ENCODE measurements at places on chromosomes 12 and 14.

- no peak for DNase-seq
These were observed 4.8 kb downstream of the SLC8A3 start for GRCh38 chr14:70183991-70184390.

DNA sequence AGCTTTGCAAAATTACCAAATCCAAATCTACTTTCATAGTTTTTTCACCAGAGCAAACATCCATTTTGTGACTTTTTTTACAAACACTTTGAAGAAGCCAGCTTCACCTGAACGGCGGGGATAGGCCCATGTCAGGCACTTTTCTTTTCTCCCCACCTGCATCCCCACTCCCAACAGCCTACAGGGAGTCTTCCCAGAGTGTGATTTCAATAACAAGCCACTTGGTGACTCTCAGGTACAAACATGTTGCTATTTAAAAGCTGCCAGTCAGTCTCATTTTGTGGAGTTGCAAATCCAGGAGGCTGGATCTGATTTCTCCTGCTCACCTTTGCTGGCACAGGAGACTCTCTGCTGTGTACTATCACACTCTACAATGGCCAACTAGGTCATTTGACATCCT is 285.5 kb downstream of the KCNH5 start:
- no peak for DNase-seq

DNA sequence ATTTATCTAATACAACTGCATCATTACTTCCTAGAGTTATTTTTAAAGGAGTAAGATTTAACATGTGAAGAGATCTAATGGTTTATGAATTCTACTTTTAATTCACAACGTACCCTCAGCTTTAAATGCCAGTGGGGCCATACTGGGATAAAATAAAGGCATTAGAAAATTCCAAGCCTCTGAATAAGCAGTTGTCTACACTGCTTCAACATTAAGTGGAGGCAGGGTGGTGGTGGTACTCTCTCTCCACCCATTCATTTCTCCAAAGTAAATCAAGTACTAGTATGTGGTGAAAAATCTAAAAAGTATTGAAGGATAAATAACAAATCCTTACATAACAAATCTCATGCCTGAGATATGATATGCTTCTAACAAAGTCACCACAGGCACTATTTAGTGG is 52.4 kb downstream of the FERMT2 start:
- no peak for DNase-seq

DNA sequence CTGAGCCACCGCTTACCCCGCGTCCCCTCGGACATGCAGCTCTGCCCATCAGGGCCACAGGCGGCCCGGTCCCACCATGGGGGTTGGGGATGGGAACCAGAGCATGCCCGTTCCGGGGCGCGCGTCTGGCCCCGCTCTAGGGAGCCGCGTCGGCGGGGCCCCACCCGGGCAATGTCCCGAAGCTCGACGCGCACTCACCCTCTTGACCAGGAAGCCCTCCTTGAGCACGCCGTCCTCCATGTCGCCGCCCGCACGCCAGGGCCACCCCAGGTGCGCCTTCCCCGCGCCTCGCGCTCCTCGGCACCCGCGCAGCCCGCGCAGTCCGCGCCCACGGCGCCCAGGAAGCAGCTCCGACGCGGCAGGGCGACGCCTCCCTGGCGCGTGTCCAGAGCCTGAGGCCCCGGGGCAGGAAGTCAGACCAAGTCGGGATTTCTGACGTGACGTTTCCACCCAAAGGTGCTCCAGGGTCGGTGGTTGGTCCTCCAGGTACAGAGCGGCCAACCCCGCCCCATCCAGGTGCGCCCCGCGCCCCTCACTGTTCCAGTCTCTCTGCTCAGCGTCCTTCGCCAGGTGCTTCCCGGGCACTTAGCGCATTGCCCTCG is at the start of gene PLEK2:
TSS of gene PLEK2 (minus strand) at position 346 of the 602 bp plus-strand sequence. CDS start at position 240, 106 bp downstream.
- DNase-seq: peak; percentile 33

GRCh38 chr12:6535960-6536847 is 1.9 kb downstream of the GAPDH start:
- DNase-seq: no peak

DNA sequence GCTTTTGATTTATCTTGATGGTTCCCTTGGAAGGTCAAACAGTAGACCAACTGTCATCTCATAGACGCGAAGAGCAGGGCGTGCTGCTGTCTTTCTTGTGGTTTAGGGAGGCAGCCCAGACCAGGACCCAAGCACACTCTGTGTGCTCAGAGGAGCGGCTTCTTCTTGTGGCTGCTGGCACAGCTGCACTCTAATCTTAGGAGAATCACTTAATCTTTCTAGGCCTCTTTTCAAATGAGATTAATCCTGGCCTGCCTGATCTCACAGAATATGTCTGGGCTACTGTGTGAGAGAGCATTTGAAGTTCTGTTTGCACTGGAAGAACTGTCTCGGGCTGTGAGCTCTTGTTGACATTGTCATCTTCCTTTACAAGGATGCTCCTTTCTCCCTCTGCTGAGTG is 60.0 kb upstream of the TRAF3 start:
- no peak for DNase-seq

GRCh38 chr14:90905531-90905930 is 89.3 kb upstream of the TTC7B start:
- no peak for DNase-seq

- DNase-seq: peak; percentile 32
These were observed 55.6 kb downstream of the NIN start for GRCh38 chr14:50775357-50775756.

GRCh38 chr14:64971943-64972791 is at the start of gene RAB15:
Gene RAB15 (minus strand): TSS chr14:64972336. CDS start chr14:64972076, 260 bp downstream.
- DNase-seq: no peak

GRCh38 chr14:76582447-76582846 is 178.8 kb upstream of the VASH1 start:
- DNase-seq: no peak

DNA sequence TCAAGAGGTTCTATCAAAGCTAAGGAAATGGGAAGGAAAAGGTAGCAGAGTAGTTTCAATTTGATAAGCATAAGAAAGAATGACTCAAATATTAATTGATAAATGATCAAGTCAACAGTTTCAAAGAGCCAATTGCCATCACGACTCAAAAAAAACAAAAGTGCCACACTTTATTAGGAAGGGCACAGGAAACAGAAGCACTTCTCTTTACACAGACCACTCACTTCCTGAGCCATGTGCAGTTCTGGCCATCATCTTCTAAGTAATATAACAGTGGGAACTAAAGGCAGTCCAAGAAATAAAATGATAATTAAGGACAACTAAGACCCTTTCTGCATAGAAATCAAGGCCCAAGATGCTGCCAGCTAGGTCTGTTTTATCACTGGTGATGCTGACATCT is 13.2 kb downstream of the TM7SF3 start:
- DNase-seq: no peak

GRCh38 chr12:28855761-28856310 is 293.2 kb upstream of the FAR2 start:
- no peak for DNase-seq

GRCh38 chr12:85424581-85425348 is 144.7 kb downstream of the ALX1 start:
- DNase-seq: peak; percentile 33

DNA sequence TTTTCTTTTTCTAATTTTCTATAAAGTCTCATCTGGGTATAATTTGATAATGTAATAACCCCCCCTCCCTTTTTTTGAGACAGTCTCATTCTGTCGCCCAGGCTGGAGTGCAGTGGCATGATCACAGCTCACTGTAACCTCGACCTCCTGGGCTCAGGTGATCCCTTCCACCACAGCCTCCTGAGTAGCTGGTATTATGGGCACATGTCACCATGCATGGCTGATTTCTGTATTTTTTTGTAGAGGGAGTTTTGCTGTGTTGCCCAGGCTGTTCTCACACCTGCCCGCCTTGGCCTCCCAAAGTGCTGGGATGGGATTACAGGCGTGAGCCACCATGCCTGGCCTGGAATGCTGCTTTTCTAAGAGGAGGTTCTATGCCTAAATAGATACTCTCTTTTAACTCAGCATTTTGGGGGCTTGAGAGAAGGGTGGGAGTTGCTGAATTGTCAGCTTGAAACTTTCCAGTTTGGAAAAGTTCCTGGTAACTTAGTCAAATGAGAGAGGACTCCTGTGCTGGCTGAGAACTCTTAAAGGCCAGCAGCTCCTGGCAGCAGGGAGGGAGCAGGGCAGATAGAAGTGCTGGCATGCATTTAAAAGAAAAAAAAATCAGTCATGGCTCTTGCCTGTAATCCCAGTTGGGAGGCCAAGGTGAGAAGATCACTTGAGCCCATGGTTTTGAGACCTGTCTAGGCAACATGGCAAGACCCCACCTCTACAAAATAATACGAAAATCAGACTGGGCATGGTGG is 13.0 kb downstream of the NUDT4 start:
- no peak for DNase-seq

DNA sequence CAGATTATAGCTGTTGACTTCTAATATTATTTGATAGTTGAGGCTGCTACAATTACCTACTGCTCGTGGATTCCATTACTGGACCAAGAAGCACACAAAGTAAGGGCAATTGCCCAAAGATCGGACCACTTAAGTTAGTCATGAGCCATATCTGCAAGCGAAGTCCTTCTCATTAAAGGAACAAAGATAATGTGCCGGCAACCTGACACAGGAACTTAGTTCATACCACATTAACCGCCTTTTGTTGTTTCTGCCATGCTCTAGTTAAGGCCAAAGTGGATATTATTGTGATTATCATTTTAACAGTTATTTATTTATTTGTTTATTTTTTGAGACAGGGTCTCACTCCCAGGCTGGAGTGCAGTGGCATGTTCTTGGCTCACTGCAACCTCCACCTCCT is 38.1 kb upstream of the TMED10 start:
- DNase-seq: no peak

GRCh38 chr14:68510201-68511128 is 282.4 kb downstream of the ZFP36L1 start:
- no peak for DNase-seq

DNA sequence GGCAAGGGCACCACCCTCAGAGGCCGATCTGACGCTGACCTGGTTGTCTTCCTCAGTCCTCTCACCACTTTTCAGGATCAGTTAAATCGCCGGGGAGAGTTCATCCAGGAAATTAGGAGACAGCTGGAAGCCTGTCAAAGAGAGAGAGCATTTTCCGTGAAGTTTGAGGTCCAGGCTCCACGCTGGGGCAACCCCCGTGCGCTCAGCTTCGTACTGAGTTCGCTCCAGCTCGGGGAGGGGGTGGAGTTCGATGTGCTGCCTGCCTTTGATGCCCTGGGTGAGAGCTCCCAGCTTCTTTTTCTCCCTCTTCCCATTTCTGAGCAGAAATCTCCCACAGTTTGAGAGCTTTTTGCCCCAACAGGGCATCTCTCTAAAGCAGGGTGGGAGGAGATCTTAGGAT is 1.8 kb downstream of the OAS1 start:
- no peak for DNase-seq

DNA sequence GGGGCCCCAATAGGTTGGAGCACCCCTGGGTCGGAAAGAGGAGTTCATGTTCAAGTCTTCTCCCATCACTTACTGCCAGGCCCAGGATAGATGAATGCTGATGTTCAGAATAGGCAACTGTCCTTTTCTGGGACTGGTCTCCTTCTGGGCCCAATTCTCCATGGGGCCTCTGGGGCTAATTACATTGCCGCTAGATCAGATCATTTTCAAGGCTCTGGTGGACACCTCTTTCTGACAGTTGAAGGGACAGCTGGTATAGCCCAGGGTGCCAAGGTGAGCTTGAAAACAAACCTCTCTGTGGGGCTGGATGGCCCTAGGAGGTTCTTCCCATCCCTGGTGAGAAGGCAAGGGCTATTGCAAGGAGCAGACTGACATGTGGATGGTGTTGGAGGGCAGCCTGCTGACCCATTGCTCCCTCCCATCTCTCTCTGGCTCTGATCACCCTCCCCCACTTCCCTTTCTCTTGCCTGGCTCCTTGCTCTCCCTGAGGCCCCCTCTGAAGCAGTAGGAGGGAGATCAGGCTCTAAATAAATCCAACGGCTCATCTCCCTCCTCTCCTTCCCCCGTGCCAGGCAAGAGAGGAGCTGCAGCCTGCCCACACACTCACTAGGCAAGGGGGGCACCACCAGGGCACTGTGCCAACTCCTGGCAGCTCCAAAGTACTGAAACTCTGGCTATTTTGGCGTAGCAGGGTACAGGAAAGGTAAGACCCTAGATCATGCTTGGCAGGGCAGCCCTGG is 1.9 kb downstream of the CACNB3 start:
- DNase-seq: no peak

GRCh38 chr12:121800694-121801594 is 2.9 kb upstream of the SETD1B start:
- peak; percentile 72 for DNase-seq

DNA sequence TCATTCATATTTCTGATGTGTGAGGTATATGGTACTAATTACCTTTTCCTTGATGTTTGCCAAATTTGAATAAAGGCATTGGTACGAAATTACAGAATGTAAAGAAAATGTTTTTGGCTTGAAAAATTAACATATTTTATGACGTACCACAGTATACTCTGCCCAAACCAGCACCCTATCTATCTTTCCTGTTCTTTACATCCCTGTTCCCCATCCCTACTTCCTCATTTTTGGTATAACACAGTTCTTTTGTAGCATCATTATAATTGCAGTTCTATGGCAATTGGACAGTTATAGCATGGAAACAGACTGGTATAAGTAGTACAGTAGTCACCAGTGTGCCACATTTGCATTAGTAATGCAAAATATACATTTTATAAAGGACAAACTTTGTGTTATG is 7.0 kb upstream of the CCT2 start:
- no peak for DNase-seq

- peak; percentile 54 for DNase-seq
These were observed 87.1 kb downstream of the SINHCAF start for GRCh38 chr12:31238764-31239387.

GRCh38 chr14:92280554-92281262 is 42.3 kb upstream of the SLC24A4 start:
- DNase-seq: no peak

DNA sequence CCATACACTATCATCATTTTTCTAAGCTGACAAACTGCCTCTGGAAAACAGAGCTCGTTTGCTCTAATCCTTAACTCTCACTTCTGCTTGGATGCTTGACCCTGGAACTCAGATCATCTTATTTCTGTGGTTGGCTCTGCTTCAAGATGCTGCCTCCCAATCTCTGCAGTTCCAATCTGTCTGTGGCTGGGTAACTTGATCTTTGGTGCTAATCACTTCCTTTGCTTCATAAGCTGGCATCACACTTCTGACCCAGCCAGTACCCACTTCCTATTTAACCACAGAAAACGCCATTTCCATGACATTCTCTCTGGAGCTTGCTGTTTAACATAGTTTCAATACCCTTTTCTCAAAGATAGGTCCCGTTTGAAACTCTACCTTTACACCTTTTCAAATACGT is 254.2 kb downstream of the ACSS3 start:
- no peak for DNase-seq

- DNase-seq: no peak
These were observed 673.0 kb upstream of the FLRT2 start for GRCh38 chr14:84856751-84857534.

GRCh38 chr12:75577812-75578211 is 66.4 kb upstream of the KRR1 start:
- no peak for DNase-seq

- no peak for DNase-seq
These were observed 96.1 kb upstream of the EGLN3 start for GRCh38 chr14:34046799-34047520.

GRCh38 chr12:95173392-95174251 is 43.6 kb downstream of the FGD6 start:
- DNase-seq: no peak

GRCh38 chr12:7293670-7294069 is 10.2 kb upstream of the ACSM4 start:
- no peak for DNase-seq

All from NCI-H460 (cell line).